ENCODE measurements at places on chromosomes 13 and 19. TPM values are rescaled to one million over a fixed set of nuclear protein-coding genes. Genes with fewer than 3 reads are reported as not detected.

DNA sequence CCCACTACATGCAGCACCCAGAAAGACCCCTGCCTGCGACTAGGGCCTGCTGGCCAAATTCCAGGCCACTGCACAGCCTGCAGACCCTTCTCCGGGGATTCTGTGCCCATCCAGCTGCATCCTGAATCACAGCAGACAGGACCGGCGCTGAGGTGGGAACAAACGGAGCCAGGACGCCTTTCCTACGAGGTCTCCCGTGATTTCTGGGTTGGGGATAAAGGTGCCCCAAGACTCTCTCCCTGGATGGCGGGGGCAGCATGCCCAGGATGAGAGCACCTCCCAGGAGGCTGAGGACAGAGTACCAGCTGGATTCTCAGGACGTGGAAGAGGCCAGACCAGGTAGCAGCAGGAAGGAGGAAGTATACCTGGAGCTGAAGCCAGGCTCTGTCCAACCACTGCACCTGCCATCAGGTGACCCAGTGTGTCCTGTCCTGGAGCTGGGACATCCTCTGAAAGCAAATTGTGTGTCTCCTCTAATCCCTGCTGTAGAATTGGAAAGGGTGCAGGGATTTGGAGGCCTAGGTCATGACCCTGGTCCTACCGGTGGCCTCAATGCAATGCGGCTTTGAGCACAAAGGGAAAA is 3.4 kb upstream of the FUT5 start:
- no peak for DNase-seq

DNA sequence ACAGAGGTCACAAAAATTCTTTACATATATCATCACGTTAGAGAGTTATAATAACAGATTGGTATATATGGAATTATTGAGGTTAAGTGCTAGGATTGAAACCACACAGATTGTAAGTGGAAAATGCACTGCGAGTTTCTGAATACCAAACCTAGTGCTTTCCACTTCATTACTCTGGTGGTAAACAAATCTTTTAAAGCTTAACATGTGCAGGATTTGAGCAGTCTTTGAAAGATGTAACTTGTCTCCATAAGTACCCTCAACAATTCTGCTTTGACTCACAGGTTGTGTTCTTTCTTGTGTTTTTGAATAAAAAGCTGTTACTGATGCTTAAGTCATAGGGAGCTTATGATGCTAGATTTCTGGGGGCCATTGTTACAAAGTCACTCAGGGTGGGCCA is 314.7 kb upstream of the DACH1 start:
- no peak for DNase-seq

DNA sequence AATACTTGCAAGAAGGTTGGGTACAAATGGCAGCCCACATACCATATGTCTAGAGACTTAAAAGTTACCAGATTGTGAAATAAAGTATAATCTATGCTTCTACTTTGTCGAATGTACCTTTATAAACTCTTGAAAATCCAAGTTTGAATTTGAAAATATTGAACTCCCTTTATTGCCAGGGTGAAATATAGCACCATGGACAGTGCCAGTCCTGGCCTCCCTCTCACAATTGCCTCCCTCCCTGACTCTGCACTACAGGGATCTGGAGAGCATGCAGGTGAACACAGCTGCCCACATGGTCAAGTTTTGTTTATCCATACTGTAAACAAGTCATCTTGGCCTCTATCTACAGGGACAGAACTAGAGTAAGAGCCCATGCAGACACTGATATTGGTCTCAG is 394.1 kb upstream of the SLITRK6 start:
- no peak for DNase-seq

The BORCS8 gene
- 16.2 TPM for total RNA-seq

DNA sequence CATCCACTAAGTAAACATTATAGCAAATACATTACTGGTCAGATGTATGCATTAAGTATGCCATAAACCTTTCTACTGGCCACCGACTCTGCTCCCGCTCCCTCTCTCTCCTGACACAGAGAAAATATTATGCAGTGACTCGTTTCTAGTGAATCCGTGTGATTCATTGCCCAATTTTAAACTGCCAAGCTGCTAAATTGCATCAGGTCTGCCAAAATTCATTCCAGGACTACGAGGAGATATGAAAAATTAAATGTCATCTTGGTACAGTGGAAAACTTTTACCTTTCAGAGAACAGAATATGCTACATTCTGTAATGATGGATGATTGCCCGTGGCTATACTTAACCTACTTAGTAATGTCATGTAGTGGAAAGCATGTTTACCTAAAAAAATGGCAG is 368.8 kb upstream of the TSHZ3 start:
- no peak for DNase-seq

- no peak for DNase-seq
Observed at GRCh38 chr13:31014456-31014855, 82.0 kb downstream of the TEX26 start.

The ZNF256 gene
- total RNA-seq: 8.4 TPM

DNA sequence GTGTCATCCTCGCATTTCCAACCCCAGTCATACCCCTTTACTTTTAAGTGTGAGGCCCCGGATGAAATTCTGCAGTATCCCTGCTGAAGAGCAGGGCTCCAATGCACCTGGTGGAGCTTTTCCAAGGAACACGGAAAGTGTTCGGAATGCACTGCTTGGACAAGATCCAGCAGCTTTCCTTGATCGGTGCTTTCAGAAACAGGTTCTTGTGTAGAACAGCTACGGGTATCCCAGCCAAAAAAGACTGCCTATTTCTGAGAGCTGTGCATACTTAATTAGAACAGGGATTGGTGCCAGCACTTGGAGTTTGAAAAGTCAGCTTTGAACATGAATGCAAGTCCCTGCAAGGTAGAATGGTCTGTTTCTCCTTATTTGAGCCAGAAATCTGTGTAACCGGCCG is 87.2 kb upstream of the C1QTNF9B start:
- no peak for DNase-seq

The POLR2E gene
- 176 TPM for total RNA-seq

The FAM124A gene
- 0.19 TPM for total RNA-seq

GRCh38 chr19:41366089-41366488 is 2.1 kb upstream of the B9D2 start:
- peak; percentile 33 for DNase-seq

GRCh38 chr13:74667656-74668203 is 533.5 kb upstream of the KLF12 start:
- no peak for DNase-seq

The ZNF480 gene
- 10.0 TPM for total RNA-seq

The ZSCAN5B gene
- total RNA-seq: not detected

DNA sequence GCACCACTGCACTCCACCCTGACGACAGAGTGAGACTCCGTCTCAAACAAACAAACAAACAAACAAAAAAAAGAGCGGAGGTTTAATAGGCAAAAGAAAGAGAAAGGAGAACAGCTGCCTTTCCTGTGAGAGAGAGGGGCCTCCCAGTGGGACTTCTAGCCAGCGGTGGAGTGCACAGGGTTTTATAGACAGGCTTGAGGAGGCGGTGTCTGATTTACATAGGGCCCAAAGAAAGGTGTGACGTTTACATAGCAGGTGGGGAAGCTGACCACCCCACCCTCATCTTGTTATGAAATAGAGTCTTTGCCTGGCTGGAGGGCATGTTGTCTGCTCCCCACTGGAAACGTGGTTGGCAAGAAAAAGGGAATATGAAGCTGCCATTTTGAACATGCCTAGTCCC is 106.0 kb upstream of the CSNK1A1L start:
- no peak for DNase-seq

DNA sequence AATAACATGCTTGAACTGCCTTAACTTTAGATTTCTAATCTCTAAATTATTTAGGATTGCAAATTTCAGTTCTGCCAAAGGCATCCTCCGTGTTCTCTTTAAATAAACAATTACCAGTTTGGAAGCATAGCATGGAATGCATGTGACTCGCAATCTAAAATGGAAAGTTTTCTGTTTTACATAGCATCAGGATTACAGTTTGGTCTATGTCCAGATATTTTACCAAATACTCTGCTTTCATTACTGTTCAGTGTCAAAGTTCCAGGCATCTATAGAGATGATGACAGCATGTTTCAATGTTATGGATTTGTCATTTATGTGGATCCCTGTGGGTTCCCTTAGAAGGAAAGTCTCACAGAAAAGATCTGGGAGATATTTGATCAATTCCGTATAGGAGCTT is 16.8 kb downstream of the FLT1 start:
- DNase-seq: no peak

GRCh38 chr19:32345261-32346207 is at the start of gene ZNF507:
Gene ZNF507 (plus strand): TSS chr19:32345610. CDS start chr19:32352831, 7,221 bp downstream.
- peak; percentile 90 for DNase-seq

- peak; percentile 12 for DNase-seq
Observed at GRCh38 chr13:20118268-20119140, 42.3 kb downstream of the GJA3 start.

GRCh38 chr13:59442944-59443486 is 720.7 kb downstream of the DIAPH3 start:
- no peak for DNase-seq

DNA sequence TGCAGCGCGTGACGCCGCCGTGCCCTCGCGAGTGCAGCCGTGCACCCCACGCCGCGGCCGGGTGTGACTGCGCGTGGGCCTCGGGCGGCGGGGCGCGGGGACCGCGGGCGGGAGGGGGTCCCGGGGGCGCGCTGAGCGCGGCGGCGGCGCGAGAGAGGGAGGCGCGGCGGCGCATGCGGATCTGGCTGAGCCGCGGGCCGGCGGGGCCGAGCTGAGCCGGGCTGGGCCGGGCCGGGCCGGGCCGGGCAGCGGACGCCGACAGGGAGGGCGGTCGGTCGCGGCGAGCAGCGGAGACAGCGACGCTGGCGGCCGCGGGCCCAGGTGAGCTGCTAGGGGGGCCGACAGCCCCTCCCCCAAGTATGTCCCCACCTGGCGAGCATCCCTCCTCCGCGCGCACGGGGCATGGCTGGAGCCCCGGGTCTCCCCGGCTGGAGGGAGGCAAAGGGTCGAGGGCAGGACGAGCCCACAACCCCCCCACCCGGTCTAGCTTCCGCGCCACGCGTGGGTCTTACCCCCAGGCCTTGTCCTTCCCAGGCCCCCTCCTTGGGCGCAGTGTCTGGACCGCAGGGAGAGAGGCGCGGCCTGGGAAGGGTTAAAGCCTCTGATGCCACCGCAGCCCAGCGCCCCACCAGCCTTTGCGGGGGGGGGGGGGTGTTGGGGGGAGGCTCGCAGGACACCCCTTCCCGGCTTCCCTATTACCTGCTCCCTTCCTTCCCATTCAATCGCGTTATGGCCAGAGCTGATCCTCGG is at the start of gene SPTBN4:
SPTBN4 (plus strand) TSS at position 17 of the 750 bp plus-strand sequence. CDS start 5,621 bp downstream, outside the sequence.
- DNase-seq: no peak

GRCh38 chr19:34269489-34269888 is 15.1 kb downstream of the GARRE1 start:
- DNase-seq: no peak

The SBK3 gene
- total RNA-seq: not detected

The ZNF493 gene
- total RNA-seq: 15.0 TPM

GRCh38 chr19:38596057-38596981 is 21.4 kb downstream of the MAP4K1 start:
- DNase-seq: peak; percentile 16

The NLRP9 gene
- not detected for total RNA-seq

- no peak for DNase-seq
Observed at GRCh38 chr13:87129602-87130300, 541.4 kb upstream of the SLITRK5 start.

- DNase-seq: no peak
Observed at GRCh38 chr13:41313117-41313516, 2.0 kb downstream of the NAA16 start.

GRCh38 chr19:5192568-5192967 is 148.0 kb downstream of the PTPRS start:
- no peak for DNase-seq

The ZNF229 gene
- 1.4 TPM for total RNA-seq

GRCh38 chr13:51797664-51798488 is 6.1 kb downstream of the DHRS12 start:
- DNase-seq: peak; percentile 68

DNA sequence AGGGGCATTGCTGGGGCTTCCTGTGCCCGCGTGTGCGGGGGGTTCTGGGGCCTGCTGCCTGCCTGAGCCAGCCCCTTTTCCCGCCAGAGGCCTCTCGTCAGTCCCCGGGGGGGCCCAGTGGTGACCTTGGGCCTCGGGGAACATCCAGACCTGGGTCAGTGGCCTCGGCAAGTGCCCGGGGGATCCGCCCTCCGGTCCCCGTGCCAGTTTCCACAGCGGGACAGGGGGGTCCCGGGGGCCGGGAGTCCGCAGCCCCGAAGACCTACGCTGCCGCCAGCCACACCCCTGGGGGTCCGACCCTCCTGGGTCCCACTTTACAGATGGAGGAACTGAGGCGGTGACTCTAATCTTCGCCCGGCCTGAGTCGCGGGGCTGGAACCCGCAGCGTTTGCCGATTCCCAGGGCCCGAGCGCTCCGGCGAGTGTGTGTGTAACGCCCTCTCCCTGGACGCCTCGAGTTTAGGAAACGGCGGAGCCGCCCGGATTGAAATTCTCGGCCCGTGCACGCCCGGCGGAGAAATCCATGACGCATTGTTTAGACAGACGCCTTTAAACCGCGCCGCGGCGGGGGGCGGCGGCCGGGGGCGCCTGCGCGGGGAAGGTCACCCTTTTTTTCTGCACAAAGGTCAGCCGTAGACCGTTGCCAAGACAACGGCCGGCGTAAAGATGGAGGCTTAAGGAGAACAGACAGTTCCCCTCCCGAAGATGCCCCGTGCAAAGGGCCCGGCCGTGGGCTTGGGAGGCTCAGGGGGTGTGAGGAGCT is 39.3 kb downstream of the EFNA2 start:
- peak; percentile 56 for DNase-seq

DNA sequence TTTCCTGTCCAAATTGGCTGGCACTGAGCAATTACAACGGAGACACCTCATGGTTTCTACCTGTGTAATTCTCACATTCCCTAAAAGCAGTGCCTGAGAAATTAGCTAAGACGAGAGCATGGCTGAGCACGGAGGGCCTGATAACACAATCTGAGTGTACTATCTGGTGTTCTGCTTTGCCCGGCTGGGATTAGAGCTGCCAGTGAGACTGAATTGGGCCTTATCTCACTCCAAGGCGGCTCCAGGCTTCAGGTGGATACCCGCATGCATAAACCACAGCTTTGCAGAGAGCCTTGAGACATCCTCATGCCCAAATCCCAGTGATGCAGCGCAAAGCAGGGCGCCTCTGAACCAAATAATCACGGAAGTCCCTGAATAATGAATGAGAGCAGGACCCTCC is 172.3 kb downstream of the OXGR1 start:
- DNase-seq: no peak

DNA sequence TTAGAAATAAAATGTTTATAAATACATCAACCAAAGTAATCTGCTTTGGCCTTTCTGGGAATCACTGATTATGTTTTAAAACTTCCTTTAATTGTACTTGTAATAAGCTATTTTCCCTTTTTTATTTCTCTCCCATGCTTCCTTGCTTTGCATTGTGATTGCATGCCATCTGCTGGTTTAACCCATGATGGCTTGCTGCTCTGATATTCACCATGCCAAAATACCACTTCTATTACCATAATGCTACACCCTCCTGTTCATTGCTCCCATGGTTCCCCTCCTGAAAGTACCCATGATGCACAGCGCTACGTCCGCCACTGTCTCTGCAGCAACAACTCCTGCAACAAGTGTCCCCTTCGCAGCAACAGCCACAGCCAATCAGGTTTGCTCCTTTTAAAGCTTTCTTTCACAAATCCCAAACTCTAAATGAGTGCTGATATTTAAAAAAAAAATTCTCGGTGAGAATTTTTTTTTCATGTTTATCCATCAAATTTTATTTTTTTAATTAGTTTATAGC is 67.7 kb upstream of the RAP2A start:
- no peak for DNase-seq

The FFAR3 gene
- total RNA-seq: 6.6 TPM

- DNase-seq: peak; percentile 33
Observed at GRCh38 chr19:7292950-7293761, 1.1 kb downstream of the INSR start.

The ZNF417 gene
- total RNA-seq: 13.8 TPM

- no peak for DNase-seq
Observed at GRCh38 chr13:114166381-114167131, 12.5 kb upstream of the CFAP97D2 start.

All from activated T-cell treated with anti-CD3 and anti-CD28 coated beads, Interleukin-2, amount 50 U/mL, for 72 hours (primary cell).